AG04449 (cell line): ENCODE measurements at places on chromosomes 16 and 17.

GRCh38 chr16:11673091-11674000 is 5.1 kb downstream of the SNN start:
- no peak for DNase-seq

DNA sequence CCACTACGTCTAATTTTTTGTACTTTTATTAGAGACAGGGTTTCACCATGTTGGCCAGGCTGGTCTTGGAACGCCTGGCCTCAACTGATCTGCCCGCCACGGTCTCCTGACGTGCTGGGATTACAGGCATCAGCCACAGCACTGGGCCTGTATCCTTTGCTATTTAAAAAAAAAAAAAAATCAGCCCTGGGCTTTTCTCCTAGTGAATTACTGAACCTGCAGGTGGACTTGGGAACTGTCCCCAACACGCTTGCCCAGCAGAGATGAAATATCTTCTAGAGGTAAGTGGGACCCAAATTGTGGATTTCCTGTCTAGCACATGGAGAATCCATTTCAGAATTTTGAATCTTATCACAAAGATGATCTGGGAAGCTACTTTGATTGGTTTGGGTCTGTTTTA is 14.8 kb downstream of the CNOT1 start:
- DNase-seq, result no peak

DNA sequence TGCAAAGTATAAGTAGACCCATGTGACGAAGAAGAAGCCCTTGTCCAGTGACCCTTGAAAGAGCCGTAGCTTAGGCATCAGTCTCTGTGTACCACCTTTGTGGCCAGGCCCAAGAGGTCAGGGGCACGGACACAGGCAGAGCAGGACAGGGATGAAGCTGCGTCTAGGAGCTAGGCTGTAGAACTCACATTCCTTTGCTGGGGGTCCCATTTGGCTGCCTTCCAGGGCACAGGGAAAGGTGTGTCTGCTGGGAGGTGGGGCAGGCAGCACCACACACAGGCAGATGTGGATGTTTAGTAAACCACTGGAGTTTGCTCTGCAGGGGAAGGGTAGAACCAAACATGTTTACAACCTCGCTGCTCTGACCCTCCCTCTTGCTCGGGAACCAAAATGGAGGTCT is 33.7 kb downstream of the HNF1B start:
- no peak for DNase-seq

- no peak for DNase-seq
Observed at GRCh38 chr17:20955427-20956323, 87.1 kb downstream of the USP22 start.

DNA sequence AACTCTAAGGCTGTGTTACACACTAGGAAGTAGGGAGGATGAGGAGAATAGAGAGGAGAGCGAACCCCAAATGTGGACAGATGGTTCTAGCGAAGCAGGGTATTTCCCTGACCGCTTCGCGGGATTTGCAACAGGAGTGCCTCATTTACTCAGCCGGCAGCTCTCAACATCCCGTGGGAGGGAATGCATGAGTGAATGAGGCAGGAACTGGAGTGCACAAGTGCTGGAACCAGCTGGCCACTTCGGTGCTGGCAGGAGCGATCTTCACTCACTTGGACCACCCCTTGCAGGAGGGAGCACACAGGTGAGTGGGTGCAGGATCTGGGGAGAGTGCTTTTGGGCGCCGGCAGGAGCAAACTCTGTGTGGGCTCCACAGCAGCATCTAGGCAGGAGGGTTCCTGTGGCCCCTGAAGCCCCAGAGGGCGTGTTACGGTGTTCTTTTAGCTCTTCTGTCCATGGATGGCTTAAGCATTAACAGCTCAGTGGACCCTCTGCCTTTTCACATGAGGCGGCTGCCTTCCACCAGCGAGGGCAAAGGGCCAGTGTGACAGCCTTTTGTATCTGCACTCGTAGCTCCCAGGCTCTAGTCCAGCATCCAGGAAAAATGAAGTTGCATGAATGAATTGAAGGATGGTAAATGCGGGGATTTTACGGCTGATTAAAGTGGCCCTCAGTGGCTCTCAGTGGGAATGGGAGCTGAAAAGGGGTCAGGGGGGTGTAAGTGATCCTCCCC is 17.4 kb upstream of the ZNHIT3 start:
- DNase-seq, result no peak

- DNase-seq, result peak; percentile 58
Observed at GRCh38 chr16:66007717-66008116, 358.8 kb upstream of the CDH5 start.

- DNase-seq, result no peak
Observed at GRCh38 chr17:29190592-29191207, 10.5 kb upstream of the MYO18A start.

DNA sequence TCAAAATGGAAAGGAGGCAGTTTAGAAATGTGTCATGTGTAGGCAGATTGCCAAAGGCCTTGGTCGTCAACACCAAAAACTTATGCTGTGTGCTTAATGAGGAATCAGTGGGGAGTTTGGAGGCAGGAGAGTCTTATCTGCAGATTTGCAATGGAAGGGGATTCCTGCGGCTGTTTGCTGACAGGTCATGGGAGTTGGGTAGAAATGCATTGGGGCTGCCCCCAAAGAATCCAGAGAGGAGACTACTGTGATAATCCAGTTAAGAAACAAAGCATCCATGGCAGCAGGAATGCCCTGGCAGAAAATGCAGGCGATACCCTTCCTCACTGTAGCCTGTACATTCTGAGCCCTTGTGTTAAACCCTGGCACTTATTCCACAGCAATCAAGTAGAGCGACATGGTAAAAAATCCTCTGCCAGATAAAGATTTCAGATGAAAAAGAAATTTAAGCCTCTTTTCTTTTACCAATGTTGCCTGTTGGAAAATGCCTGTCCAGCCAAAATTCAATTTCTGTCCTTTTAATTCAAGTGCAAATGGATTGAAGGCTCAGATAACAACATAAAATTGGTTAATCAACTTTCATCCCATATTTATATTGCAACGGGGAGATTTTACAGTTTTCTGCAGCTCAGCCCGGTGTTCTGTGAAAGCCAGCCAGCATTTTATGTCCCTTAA is 491.0 kb upstream of the CDH5 start:
- no peak for DNase-seq
